Cortex of kidney (tissue), 1 donor: ENCODE measurements at places on chromosomes 4 and X.

- no peak for DNase-seq
Measured at GRCh38 chrX:76920607-76921006, 493.1 kb downstream of the MAGEE1 start.

GRCh38 chrX:11641349-11642065, 24.2 kb downstream of the ARHGAP6 start:
- no peak for DNase-seq

DNA sequence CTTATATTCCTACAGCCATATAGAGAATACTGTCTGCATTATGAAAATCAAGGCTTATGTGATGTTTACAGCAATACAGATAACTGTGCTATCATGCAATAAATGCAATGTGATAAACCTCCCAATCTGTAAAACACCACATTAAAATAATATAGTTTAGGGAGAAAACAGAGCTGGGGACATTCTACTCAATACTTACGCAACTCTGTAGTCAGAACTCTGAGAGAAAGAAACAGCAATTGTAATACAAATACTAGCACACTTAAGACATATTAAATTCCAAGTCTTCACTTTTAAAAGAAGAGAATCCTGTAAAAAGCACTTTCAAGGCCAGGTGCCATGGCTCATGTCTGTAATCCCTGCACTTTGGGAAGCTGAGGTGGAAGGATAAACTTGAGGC, 61.4 kb downstream of the ANKRD17 start:
- no peak for DNase-seq

DNA sequence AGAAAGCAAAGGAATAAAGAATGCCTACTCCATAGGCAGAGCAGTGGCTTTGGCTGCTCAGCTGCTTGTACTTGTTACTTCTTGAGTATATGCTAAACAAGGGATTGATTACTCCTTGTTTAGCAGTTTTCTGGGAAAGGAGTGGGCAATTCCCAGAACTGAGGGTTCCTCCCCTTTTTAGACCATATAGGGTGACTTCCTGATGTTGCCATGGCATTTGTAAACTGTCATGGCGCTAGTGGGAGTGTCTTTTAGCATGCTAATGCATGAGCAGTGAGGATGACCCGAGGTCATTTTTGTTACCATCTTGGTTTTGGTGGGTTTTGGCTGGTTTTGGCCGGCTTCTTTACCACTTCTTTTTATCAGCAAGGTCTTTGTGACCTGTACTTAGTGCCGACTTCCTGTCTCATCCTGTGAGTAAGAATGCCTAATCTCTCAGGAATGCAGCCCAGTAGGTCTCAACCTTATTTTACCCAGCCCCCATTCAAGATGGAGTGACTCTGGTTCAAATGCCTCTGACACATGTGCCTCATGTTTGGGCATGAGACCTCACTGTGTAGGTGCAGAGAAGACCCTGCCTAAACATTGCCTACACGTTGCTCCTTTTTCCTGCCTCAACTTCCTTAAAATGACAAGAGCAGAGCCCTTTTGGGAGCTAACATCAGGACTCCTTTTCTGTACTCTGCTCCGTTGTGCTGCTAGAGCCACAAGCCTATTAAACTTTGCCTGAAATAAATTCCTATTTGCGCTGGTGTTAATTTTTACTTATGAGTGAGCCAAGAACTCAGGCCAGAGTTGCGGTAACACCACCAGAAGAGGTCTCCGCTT, 21.0 kb upstream of the UBA6 start:
- no peak for DNase-seq

DNA sequence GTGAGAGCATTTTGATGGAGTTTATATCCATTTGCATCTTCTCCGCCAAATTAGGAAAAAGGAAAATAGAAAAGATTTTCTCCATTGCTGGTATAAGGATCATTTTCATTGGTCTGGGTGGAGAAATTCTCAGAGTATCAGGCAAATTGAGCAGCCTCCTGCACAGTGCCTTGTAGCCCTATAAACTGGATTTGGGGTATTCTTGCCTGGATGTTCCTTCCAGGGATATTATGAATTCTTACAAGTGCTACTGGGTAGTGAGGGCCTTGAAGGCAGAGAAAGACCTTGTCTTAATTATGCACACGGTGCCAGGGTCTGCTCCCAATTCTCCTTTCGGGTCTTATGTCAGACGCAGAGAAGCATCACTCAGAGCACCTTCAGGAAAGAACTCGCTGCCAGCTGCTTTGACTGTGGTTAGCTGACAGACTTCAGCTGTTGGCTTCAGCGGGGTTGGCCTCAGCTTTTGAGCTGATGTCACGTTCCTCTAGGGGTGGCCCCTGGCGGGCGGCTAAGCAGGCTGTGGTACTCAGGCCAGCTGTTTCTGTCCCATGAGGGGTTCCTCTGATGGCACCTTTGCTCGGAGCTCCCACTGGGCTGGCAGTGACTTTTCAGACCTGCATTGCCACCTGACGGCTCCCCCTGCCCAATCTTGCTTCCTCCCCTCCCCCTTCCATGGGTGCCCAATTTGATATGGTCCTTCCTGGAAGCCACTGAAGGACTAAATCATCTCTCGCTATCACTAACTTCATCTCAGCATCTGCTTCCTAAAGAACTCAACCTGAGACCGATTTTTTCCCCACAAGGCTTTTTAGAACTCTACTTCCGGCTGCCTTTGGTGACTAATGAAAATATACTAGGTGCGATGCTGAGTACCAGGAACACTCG, 519.5 kb downstream of the BCOR start:
- no peak for DNase-seq

DNA sequence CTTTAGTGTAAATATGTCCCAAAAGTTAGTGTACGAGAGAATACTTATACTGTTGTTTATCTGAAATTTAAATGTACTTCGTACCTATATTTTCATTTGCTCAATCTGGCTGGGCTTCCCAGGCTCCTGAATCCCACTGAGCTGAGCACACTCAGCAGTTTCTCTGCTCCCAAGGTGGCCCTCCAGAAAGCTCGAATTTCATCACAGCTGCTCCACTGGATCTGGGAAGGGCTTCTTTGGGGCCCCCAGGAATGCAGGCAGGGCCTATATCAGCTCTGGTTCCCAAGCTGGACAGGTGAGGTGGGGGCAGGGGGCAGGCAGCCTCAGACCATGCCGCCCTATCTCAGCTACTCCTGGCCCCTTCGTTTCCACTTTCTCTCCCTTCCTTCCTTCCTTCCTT, 1.5 kb upstream of the FATE1 start:
- no peak for DNase-seq

DNA sequence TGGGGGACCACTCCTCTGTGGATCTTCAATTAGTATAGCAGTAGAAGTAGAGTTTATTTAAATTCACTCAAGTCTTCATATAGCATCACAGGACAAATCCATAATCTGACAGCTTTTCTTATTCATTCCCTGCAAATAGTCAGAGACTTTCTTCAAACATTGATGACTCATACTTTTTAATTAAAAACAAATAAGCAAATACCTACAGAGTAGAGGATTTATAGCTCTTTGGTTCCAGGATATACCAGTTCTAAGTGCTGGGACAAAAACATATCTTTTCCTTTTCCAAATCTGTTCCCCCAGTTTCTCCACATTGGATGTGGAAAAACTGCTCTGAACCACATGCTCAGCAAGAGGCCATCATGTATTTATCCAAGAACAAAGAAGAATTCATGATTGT, 24.1 kb downstream of the EMCN start:
- no peak for DNase-seq

- DNase-seq: no peak
Measured at GRCh38 chr4:59455751-59456150, 1744.4 kb upstream of the ADGRL3 start.

GRCh38 chr4:152117520-152117919, 356.7 kb upstream of the GATB start:
- no peak for DNase-seq

GRCh38 chr4:15149234-15149838, 147.1 kb downstream of the CPEB2 start:
- DNase-seq: no peak

GRCh38 chr4:2604614-2605013, 68.2 kb downstream of the FAM193A start:
- DNase-seq: no peak

DNA sequence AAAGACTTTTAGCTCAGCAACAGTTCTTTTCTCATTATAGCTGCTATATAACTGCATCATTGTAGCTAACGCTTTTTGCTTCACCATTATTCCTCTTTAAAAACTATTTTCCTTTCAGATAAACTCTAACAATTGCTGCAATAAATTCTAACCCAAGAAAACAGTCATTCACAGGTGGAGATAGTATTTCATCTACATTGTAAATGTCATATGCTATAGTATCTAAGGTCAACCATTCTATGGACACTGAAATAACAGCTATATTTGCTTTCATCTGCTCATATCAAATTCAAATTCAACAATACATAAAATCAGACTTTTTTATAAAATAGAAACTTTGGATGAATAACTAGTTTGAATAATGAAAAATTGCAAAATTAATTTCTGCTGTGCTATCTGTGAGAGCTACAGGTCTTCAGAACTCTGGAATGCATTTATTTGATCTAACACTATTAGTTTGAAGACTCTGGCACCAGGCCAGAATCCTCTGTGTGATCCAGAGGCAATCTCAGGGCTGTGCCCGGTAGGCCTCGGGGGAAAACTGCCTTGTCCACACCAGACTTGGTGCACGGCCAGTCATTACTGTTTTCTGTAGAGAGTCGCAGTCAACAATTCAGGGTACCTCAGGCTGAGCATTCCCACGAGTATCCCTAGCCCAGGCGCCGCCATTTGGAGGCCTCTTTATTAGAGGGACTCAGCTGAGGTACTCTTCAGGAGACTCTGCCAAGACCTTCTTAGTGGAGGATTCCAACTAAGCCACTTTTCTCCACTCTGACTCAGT, 332.4 kb downstream of the SLC7A11 start:
- DNase-seq: no peak

DNA sequence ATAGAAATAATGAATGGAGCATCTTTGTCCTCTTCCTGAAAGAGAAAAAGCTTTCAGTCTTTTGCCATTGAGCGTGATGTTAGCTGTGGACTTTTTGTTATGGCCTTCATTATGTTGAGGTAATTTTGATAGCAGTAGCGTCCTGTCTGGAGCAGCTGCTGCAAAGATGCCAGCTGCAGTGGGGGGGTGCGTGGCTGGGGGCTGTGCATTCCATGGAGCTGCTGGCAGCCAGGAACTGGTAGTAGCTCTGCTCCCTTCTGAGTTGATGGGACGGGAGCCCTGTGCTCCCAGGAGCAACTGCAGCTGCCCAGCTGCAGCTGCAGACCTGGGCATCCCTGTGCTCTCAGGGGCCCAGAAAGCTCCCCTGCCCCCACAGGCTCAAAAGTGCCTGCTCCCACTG, 50.4 kb downstream of the CCDC160 start:
- no peak for DNase-seq

DNA sequence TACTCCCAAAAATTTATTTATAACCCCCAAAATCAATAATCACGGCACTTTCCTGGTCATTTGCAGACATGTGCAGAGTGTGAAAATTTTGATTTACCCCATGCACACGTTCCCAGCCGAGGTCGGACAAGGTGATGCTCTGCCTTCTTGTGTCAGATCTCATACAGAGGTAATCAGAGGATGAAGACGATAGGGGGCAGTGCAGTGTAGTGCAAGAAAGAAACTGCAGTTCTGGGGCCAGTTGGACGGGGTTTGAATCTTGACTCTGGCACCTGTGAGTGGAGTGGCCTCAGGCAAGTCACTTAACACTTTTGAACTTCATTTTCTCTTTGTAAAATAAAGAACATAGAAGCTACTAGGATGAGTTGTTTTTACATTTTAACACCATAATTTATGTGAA, 88.4 kb downstream of the FRMPD3 start:
- no peak for DNase-seq

DNA sequence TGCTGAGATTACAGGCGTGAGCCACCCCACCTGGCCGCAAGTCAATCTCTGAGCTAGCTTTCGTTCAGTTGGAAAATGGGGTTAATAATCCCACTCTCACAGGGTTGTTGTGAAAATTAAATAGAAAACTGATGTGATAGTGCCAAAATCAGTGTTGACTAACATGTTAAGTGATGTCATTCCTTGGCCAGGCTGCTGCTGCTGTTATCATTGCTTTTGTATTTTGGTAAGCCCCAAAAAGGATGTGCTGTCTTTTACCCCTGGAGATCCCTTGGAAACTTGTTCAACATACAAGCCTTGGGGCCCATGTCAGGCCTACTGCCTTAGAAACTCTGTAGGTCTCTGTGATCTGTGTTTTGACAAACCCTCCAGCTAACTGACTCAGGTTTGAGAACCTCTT, 106.3 kb downstream of the AFF1 start:
- DNase-seq: no peak

DNA sequence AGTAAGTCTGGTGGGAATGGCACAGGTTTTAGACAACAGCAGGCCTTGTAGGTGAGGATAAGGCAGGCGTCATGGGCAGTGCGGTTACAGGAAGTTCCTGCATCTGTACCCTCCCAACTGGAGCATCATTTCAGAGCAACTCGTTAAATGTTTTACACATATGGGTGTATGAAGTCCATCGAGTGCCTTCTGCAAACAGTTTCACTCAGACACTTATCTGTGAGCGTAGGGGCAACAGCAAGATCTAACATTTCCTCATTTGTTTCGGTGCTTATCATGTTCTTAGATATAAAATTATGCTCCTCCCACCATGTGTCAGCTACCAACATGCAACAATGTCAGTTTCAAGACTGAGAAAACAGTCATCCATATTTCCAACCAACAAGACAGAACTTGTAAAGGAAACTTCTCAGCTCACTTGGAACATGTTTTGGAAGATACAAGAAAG, 69.9 kb downstream of the ELOVL6 start:
- no peak for DNase-seq

DNA sequence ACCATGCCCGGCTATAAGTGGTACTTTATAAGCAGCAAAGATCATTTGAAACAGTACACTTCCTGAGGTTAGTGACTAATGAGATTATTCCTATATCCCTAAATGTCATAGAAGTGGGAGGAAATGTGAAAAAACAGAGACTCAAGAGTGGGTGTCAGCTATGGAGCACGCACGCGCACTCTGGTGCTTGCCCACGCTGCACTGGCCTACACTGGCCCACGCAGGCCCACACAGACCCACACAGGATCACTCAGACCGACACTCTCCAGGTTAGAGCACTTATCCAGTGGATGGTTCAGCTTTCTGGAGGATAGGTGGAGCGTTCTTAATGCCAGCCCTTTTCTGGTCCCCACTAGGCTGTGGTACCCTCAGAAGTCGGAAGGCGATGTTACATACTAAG, 78.5 kb downstream of the IL1RAPL1 start:
- no peak for DNase-seq

DNA sequence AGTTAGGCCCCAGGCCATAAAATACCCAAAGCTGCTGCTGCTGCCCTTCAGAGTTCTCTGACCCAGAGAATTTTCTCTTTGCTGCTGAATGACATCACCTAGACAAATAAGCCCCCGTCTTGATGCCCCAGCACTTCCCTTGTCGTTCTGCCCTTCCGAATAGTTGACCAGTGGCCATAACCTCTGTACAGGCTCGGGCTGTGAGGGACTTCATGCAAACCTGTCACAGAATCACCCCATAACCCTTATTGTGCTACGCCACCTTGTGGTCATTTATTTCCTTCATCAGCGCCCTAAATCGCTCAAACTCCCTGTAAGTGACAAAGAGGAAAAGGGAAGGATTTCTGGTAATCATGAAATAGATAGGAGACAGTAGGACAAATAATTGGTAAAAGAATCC, 18.8 kb downstream of the SPACA5 start:
- DNase-seq: no peak
